ENCODE measurements at places on chromosomes 1 and 21. TPM values are rescaled to one million over a fixed set of nuclear protein-coding genes. Genes with fewer than 3 reads are reported as not detected.

RAVER2 gene
- 25.2 TPM for polyA plus RNA-seq

UBL4B gene
- polyA plus RNA-seq, result not detected

- DNase-seq, result no peak
Observed at GRCh38 chr1:59415881-59416280, 119.0 kb downstream of the FGGY start.

GRCh38 chr1:91804546-91805023 is 81.4 kb downstream of the TGFBR3 start:
- DNase-seq, result no peak

- DNase-seq, result peak; percentile 38
Observed at GRCh38 chr1:216071262-216071661, 352.0 kb downstream of the USH2A start.

DNA sequence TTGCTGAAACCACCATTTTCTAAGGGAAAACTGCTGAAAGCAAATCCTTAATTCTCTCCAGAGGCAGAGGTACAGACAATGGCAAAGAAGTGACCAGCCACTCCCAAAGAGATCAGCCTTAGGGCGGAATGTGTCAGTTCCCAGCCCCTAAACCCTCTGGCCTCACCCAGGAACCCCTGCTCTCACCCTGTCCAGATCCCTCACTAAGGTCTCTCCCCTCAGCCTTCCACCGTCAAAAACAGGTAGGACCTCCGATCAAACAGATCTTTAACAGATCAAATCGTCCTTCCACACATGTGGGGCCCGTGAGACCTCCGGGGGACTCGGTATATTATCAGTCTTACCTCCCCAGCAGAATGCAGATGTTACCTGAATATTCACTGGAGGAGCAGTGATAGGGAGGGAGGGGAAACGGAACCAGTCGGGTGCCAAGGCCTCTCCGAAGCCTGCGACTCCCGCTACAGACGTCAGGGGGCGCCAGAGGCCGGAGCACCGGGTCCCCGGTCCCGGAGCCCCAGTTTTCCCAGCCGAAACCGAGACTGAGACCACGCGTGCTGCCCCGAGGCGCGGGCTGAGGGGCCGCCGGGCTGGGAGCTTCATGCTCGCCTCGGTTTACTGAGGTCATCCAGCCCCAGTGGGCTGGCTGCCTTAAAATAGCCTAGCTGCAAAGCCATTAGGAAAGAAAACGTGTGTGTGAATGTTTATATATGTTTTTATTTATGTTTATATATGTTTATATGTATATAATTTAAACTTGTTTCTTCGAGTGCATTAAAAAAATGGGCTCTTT is 23.6 kb downstream of the GPA33 start:
- peak; percentile 66 for DNase-seq

All from renal pelvis (tissue), 12 donors.